Activated CD8-positive, alpha-beta T cell treated with anti-CD3 and anti-CD28 coated beads, Interleukin-2, amount 10 ng/mL, durations not matched to agents 7 days and 5 days (primary cell): ENCODE measurements at places on chromosomes 12 and 14. TPM values are rescaled to one million over a fixed set of nuclear protein-coding genes. Genes with fewer than 3 reads are reported as not detected.
A peak's percentile ranks its signal among the peaks of the same experiment; 100 is the strongest.

DNA sequence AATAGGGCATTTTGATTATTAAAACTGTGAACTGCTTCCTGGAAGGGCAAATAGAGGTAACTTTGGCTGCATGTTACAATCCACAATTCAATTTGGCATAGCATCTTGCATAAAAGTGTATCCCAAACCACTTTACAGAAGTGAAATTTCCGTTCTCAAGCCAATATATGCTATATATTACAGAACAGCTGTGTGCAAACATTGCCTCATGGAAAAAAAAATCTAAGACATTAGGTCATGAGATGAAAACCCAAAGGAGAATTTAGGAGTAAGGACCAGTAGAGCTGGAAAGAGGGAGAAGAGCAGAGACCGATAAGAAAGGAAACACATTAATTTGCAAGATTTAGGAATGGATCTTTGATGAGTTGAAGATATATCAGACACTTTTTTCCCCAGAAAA lies 239.2 kb downstream of the PAX9 start:
- DNase-seq = no peak

DNA sequence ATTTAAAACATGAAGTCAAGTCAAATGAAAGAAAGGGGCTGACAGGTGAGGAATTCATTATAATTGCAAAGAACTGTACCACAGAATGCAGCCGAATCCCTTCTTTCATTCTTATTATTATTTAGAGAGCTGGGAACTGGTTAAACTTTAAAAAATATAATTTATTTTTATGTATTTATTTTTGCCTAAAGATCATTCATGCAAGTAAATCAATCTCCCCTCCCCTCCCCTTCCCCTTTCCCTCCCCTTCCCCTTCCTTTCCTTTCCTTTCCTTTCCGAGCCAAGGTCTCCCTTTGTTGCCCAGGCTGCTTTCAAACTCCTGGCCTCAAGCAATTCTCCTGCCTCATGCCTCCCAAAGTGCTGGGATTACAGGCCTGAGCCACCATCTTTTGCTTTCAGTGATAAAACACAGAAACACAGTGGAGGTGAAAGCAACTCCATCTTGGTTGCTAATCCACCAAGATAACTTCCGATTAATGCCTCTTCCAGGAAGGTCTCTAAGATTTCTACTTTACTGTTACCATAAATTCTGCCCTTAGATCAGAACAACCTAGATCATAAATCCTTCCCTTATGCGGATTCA lies 6.0 kb upstream of the UBC start:
- DNase-seq = no peak

GRCh38 chr12:90959538-90960139 lies 4.7 kb upstream of the CCER1 start:
- peak; percentile 46 for DNase-seq

- DNase-seq = no peak
Measured at GRCh38 chr12:42282294-42282693, 43.6 kb downstream of the ZCRB1 start.

DNA sequence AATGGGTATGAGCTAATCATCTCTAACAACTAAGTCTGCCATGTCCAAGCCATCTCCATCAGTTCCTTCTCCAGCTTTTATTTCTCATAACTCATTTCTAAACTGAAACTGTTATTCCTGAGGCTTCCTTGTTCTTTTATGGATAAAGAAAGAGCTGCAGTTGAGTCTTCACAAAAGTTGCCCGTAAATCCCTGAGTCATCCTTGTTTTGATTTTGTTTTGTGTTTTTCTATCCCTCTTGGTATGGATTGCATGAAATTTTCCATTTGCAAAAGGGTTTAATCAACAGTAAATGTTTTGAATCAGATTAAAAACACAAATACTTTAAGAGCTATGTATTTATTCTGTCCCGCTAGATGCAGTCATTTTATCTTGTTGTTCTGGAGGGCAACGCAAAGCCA lies 290.6 kb downstream of the EGLN3 start:
- DNase-seq = no peak

DNA sequence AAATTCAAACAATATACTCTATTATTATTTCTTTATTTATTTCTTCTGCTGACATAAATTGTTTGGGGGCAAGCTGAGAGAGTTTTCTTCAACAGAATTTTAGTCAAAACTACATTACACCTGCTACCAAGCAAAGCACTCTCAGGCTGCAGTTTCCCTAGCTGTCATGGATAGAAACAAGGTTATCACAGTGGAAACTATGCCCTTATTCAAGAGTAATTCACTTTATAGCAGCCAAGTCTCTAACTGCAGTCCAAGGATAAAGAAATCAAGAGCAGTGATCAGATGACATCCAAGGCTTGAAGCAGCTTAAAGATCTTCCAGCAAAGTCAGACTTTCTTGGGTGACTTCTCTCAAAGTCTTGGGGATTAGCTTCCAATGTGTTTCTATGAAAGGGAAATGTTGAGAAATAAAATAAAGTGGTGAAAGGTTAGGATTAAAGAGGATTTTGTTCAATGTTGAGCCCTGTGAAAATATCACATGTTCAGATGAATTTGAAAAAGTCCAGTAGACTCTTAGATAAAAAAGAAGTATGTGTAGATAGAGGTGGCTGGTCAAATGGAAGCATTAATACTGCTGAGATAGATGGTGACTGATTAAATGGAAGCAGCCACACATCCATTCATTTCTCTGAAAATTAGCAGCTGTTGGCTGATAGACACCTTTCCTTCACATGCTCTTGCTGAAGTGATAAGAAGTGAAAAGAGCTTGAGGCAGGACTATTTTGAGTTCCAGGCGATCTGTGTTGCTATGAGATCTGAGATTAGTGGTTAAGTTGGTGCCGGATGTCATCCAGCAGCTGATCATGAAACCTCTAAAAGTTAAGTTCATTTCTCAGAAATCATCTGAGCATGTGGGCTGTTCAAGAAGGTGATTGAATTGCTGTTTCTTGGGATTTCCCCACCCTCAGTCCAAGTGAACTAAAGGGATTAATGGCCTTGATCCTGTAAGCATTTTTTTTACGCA lies 257.8 kb upstream of the BTG1 start:
- DNase-seq = peak; percentile 85

- no peak for DNase-seq
Measured at GRCh38 chr14:104287301-104288009, 149.1 kb downstream of the KIF26A start.

DNA sequence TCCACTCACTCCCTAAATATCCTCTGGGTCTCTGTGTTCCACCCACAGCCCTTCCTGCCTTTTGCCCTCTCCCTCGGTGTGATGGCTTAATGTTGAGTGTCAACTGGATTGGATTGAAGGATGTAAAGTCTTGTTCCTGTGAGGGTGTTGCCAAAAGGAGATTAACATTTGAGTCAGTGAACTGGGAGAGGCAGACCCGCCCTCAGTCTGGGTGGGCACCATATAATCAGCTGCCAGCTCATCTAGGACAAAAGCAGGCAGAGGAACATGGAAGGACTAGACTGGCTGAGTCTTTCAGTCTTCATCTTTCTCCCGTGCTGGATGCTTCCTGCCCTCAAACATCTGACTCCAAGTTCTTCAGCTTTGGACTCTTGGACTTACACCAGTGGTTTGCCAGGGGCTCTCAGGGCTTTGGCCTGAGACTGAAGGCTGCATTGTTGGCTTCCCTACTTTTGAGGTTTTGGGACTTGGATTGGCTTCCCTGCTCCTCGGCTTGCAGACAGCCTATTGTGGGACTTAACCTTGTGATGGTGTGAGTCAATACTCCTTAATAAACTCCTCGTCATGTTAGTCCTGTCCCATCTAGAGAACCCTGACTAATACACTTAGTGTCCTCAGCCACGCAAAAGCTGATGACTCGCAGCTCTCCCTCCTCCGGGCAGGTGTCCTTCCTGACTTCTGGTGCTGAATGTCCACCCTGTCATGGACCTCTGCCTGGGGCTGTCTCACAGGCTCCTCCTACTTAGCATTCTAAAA lies 5.9 kb downstream of the DGLUCY start:
- DNase-seq = no peak

GRCh38 chr14:26255213-26255612 lies 342.6 kb downstream of the NOVA1 start:
- DNase-seq = no peak

The PIANP gene
- total RNA-seq = not detected

- peak; percentile 20 for DNase-seq
Measured at GRCh38 chr12:114166362-114166761, 200.2 kb upstream of the RBM19 start.

- DNase-seq = no peak
Measured at GRCh38 chr12:39958377-39958776, 147.5 kb downstream of the SLC2A13 start.

The ACACB gene
- 14.8 TPM for total RNA-seq

The MMP19 gene
- not detected for total RNA-seq

DNA sequence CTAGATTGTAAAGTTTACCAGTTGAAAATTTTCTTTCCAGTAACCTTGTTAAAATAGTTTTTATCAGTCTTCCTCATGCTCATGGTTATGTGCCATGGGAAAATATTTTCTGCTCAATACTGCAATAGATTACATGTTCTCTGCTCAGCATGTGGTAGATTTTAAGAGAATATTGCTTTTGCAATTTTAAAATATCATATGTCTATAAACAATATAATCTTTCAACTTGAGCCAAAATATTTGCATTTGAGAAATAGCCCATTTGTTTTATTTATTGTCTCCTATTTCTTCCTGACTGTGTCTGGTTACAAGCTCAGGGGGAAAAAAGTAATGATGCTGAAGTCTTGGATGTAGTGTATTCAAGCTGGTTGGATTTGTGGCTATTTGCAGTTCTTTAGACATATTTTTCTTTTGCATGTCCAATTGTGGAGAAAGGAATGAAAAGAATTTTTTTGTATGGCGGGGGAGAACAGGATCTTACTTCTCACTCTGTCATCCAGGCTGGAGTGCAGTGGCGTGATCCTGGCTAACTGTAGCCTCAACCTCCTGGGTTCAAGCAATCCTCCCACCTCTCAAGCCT lies 342.6 kb upstream of the NAV3 start:
- no peak for DNase-seq

The KCNA5 gene
- not detected for total RNA-seq

The STRN3 gene
- total RNA-seq = 19.0 TPM

The RD3L gene
- total RNA-seq = not detected

The TSHR gene
- not detected for total RNA-seq

The FAIM2 gene
- total RNA-seq = 0.55 TPM

- DNase-seq = no peak
Measured at GRCh38 chr12:40689576-40689975, 2.7 kb upstream of the CNTN1 start.

DNA sequence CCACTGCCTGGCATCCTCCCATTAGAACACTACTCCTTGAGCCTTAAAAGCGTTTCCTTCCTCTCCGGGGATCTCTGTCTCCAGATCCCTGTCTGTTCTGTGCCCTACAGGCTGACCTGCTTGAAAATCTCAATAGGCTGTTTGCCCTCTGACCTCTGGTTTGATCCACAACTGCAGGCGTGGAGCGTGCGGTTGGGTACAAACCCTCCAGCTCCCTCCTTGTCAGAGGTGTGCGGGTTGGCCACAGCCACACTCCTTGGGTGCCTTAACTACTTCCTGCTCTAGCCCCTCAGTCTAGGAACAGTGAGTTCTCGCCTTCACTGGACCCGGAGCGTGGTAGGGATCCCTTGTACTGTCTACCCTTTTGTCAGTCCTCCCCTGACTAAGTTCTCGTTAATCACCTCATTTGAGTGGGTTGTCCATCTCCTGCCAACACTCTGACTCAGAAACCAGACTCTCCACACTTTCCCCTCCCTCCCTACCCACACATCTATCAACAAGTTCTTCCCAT lies 33.1 kb downstream of the CMKLR1 start:
- DNase-seq = no peak

DNA sequence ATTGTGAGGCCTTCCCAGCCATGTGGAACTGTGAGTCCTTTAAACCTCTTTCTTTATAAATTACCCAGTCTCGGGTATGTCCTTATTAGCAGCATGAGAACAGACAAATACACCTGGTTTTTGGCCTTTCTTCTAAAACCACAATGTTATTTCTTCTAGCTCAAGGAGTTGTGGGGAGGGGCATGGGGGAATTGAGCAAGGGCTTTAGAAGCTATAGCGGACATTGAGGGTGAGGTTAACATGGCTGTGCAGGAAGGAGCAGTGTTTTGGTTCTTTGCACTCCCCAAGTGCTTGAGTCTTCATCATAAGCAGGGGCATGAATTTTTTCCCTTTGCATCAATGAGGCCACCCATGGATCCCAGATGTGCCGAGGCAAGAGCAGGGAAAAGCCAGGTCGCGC lies 86.8 kb downstream of the SPRING1 start:
- no peak for DNase-seq

DNA sequence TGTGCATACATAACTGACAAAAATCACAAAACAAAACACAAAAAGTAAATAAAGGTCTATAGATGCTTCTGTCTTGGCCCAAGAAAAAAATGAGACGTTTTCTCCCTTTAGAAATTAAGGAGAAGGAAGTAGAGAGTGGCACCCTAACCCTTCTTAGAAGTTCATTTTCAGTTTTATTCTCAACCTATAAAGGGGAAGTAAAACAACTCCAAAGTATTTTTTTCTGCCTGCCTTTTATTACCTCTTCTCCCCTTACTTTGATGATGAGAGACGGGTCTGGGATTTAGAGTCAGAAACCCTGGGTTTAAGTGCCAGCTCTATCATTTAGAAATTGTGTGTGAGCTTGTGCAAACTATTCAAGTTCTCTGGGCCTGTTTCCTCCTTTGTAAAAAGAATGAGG lies 2.8 kb downstream of the PRIM1 start:
- DNase-seq = no peak
